ENCODE measurements at places on chromosomes 12 and 14. TPM values are rescaled to one million over a fixed set of nuclear protein-coding genes. Genes with fewer than 3 reads are reported as not detected.

GRCh38 chr14:104659764-104660523 lies 29.5 kb upstream of the INF2 start:
- no peak overlapping the region for H3K27ac ChIP-seq
- DNase-seq = peak; percentile 87
- peaks cover 22% of the 10 kb centered on the region for H3K4me1 ChIP-seq
- no peaks in the 10 kb centered on the region for H3K27me3 ChIP-seq

DNA sequence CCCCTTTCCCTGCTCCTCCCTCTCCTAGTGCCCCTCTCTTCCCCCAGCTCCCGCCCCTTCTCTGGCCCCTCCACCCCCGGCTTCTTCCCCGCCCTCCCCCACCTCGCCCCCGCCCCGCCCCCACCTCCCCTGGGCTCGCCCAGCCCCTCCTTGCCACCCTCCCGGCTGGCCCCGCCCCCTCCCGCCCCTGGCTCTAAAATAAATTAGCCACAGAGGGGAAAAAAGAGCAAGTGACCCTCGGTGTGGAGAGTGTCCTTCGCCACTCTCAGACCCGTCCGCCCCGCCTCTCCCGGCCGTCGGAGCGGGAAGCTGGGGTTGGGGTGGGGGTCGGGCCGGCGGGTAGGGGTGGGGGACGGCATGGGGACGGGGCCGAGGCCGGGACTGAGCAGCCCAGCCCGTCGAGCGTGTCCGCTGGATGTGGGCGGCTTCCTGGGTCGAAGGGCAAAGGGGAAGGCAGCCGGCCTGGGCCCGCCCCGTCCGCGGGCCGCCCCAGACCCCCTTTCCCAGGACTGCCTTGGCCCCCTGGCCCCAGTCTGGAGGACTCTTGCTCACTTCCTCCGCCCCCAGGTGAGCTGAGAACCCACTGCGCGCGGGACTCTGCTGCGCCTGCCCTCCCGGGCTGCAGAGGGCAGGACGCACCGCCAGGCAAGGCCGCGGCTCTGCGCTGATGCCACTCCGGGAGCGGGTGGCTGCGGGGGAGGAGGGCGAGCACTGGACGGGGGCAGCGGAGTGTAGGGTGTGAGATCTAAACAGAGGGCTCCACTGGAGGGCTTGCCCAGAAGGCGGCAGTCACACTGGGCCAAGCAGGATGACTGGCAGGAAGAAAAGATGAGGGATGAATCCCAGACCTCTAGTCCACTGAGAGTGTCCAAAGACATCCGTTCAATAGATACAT lies 570 bp upstream of the FIGNL2 start:
- no peak for DNase-seq
- H3K4me1 ChIP-seq = peaks cover 6% of the 10 kb centered on the region

- no peak overlapping the region for H3K4me3 ChIP-seq
- H3K27ac ChIP-seq = no peak overlapping the region
- DNase-seq = no peak
- H3K36me3 ChIP-seq = no peaks in the 10 kb centered on the region
- no peaks in the 10 kb centered on the region for H3K4me1 ChIP-seq
Measured at GRCh38 chr12:112828541-112828940, 37.0 kb downstream of the RPH3A start.

DNA sequence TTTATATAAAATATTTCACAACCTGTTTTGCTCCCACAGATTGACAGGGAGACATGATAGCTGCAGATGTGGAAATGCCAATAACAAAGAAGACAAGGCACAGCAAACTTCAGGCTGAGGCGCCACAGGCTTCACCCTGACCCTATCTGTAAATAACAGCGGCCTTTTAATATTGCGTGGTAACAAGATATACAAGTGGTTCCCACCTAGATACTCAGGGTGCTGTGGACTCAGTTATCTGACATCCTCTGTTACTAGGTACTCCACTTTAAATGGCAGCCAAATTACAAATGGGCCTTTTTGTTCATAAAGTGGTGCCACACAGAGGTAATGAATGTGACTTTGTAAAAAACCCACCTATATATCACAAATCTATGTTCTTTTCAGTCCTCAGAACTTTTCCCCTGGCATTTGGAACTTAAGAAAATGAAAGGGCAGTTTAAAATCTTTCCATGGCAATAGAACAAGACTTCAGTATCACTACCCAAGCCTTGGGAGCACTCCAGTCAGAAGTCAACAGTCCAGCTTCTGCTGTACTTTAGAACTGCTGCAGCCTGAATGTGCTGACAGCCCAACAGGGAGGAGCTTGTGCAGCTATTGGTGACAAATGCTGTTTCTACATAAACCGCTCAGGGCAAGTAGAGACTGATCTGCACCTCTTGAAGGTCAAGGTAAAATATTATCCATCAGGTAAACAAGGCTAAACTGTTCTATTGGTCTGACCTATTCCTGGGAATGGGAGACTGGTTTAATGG lies 86.2 kb upstream of the DCD start:
- no peaks in the 10 kb centered on the region for H3K36me3 ChIP-seq
- no peaks in the 10 kb centered on the region for H3K4me1 ChIP-seq
- no peak overlapping the region for H3K4me3 ChIP-seq
- no peak for DNase-seq

GRCh38 chr14:67358924-67359774 lies 455 bp downstream of the ATP6V1D start:
- no peaks in the 10 kb centered on the region for H3K27me3 ChIP-seq
- H3K36me3 ChIP-seq = no peaks in the 10 kb centered on the region
- peak overlapping the region; percentile 97 for H3K4me3 ChIP-seq
- peak overlapping the region; percentile 100 for H3K27ac ChIP-seq
- H3K4me1 ChIP-seq = peaks cover 69% of the 10 kb centered on the region

PZP gene
- total RNA-seq = not detected

DNA sequence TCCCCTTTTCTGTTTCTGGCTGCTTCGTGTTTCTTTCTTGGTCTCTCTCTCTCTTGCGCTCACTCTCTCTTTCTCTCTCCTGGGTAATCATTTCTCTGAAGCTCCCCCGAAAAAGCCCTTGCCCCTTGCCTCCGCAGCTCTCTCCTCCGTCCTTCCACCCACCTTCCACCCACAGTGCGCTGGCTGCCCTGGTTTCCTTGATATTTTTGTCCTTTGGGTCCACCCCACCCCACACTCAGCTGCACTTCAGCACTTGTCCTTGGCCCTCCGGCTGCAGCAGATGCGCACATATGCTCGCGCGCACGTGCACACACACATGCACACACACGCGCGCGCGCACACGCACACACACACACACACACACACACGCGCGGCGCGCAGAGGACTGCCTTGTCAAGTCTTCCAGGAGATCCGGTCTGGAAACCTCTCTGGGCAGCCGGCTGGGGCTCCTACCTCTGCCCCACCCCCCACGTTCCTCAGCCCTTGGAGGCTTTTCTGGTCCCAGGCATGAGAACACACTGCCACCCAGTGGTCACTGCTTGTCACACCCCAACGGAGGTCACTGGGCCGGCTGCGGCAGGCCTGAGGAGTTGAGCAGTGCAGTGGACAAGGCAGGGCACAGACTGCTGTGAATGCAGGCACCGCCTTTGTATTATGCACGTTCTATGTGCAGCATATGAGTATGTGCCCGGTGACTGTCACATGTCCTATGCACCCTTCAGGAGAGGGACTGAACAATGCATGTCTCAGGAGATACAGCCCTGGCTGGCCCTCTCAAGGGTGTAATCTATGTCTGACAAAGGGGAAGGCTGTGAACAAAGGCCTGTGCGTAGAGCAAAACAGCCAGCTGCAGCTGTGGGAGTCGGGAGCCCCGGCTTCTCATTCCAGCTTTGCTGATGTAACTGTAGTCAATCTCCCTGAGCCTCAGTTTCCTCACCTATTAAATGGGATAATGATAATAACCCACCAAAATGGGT lies 6.5 kb downstream of the LAG3 start:
- H3K27ac ChIP-seq = peak overlapping the region; percentile 84
- H3K27me3 ChIP-seq = no peaks in the 10 kb centered on the region
- DNase-seq = no peak
- H3K4me1 ChIP-seq = peaks cover 15% of the 10 kb centered on the region

GTF2H3 gene
- 28.8 TPM for total RNA-seq

DNA sequence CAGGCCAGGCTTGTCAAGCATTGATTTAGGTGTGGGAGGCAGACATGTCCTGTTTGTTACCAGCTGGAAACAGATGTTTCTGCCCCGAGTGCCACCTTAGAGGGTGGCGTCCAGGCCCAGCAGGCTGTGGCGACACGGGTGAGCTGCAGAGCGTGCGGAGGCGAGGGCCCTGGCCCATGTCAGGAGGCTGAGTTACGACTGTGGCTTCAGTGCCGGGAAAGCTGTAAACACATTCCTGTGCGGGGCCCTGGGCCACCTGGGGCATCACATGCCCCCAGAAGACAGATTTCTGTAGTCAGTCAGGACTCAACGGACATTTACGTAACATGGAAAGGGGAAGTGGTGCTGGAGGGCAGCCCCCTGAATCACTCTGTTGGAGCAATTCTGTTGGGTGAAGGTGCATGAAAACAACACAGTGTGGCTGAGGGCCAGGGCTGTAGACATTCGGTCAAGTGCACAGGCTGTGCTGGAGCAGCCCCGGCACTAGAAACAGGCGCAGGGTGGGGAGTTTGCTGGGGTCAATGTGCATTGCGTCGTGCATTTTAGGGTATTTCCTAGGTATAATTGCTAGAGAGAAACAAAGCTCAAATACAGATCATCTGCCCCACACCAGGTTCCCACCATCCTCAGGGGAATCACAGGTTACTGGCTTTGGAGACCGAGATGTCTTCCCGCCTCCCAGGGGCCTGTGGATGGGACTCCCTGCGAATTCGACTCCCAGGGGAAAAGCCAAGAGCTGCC lies 291.8 kb downstream of the TMEM121 start:
- H3K36me3 ChIP-seq = peaks cover 3% of the 10 kb centered on the region
- H3K4me3 ChIP-seq = no peak overlapping the region
- no peak overlapping the region for H3K27ac ChIP-seq
- DNase-seq = no peak
- no peaks in the 10 kb centered on the region for H3K4me1 ChIP-seq
- H3K27me3 ChIP-seq = no peaks in the 10 kb centered on the region
